ENCODE measurements at places on chromosomes 2 and 18.

DNA sequence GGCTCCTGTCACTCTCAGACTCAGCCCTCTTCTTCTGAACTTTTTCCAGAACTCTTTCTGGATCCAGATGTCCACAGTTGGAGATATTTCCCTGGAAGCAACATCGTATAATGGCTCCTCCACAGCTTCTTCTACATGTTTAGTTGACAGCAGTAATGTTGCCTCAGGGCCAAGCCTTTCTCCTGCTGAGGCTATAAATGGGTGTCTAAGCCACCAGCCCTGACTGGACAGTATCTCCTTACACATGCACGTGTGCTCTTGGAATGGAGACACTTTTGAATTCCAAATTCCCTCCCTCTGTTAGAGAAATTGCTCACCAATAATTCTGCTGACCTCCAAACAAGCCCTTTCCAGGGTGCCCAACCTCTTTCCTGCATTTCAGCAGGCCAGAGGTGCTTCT, 156.2 kb upstream of the PIK3C3 start:
- no peak for DNase-seq

GRCh38 chr2:9288681-9289338, 82.2 kb downstream of the ASAP2 start:
- DNase-seq = no peak

- DNase-seq = no peak
Observed at GRCh38 chr18:47265197-47265596, 13.7 kb upstream of the SKOR2 start.

DNA sequence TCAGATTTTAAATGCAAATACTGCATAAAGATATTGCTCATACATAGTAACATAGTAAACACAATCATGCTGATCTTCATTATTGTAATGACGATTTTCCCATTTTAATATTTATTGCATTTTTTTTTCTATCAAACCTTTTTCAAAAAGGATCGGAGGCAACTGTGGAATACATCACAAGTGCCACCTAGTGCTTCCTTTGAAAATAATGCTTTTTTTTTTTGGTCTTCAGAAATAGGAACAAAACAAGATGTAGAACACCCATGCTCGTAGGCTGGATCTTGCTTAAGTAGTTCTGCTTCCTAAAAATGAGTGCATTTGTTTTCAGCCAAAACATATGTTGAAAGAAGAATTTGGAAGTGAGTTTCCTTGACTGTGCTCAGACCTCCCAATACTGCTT, 35.7 kb upstream of the GPR155 start:
- DNase-seq = no peak

- no peak for DNase-seq
Observed at GRCh38 chr18:41579185-41579584, 375.8 kb upstream of the PIK3C3 start.

DNA sequence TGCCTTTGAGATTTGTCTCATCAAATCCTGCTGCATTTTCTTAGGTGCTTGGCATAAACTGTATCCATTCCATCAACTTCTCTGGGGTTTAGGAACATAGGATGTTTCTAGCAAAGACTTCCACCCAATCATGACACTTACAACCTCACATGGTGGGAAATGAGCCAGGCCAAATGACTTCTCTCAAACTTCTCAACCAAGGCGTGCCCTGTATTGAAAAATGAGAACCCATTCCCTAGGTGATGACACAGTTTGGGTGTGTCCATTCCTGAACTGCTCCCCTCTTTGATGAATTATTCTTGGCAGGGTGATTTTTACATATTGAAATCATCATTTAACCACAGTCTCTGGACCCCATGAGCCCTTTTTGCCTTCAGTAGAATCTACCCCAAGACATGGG, 161.1 kb downstream of the EN1 start:
- no peak for DNase-seq

Data from glutamatergic neuron (in vitro differentiated cells).